ENCODE measurements at places on chromosomes 6 and 20.
A peak's percentile ranks its signal among the peaks of the same experiment; 100 is the strongest.

DNA sequence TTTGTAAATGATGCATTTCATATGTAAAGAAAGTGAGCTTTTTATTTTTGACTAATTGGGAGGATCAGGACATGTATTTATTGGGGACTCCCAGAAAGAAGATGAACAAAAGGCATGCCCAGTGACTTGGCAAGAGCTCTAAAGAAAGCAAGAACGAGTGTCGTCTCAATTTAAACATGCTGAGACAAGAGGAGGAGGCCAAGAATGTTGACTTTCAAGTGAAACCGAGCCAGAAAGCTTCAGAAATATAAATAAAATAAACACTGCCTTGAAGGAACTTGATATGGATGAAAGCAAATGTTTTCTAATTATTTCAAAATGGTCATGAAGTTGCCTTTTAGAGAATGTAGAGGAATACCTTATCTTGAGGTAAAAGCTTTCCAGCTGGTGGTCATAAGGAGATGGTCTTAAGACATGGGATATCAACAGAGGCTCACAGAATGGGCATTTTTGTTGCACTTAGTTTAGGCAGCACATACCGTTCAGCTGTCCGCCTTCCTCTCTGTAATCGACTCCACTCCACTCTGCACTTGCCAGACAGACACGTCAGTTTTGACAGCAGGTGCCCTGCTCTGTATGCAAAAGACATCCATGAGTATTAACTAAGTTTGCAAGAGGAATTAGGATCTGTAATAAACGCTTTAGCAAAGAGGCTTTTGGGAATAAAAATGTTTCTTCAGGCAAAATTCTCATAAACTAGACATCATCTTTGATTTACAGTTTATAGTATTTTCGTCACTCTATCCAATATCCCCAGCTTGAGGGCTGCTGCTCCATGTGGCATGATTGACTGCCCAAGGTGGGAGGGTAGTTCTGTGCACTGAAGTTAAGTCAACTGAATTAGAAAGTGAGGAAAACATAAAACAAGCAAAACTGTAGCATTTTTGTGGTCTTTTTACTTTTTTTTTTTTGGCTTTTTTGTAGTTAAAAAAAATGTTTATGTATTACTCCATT lies 613.1 kb downstream of the PKHD1 start:
- no peak for DNase-seq

GRCh38 chr6:157563611-157564284 lies 182.8 kb downstream of the ZDHHC14 start:
- DNase-seq: no peak

DNA sequence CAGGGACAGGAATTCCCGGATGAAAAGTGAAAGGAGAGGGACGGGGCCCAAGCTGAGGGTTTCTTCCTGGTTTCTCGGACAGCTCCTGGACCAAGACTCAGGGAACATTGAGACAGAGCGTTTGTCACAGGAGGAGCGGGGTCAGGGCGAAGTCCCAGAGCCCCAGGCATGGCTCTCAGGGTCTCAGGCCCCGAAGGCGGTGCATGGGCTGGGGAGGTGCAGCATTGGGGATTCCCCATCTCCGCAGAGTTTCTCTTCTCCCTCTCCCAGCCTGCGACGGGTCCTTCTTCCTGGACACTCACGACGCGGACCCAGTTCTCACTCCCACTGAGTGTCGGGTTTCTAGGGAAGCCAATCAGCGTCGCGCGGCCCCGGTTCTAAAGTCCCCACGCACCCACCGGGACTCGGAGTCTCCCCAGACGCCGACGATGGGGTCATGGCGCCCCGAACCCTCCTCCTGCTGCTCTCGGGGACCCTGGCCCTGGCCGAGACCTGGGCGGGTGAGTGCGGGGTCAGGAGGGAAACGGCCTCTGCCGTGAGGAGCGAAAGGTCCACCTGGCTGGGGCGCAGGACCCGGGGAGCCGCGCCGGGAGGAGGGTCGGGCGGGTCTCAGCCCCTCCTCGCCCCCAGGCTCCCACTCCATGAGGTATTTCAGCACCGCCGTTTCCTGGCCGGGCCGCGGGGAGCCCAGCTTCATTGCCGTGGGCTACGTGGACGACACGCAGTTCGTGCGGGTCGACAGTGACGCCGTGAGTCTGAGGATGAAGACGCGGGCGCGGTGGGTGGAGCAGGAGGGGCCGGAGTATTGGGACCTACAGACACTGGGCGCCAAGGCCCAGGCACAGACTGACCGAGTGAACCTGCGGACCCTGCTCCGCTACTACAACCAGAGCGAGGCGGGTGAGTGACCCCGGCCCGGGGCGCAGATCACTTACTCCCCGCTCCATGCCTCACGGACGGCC lies 54.6 kb upstream of the POLR1H start:
- DNase-seq: no peak

GRCh38 chr6:159788753-159789376 lies 537 bp downstream of the TCP1 start:
- DNase-seq: peak; percentile 49

DNA sequence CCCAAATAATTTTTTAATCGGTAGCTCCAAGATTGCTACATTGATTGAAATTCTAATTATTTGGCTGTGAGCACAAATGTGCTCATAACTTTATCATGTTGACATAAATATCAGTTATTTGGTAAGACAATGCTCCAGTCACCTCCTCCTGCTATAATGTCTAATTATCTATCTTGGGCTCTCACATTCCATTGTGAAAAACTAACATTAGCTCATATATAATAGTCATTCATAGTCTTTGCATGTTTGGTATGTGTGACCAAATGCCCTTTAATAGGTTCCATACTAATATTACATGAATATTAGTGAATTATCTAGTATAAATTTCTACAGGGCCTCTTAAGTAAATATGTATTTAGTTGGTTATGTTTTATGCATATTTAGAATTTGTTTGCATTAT lies 185.6 kb upstream of the MCHR2 start:
- no peak for DNase-seq

DNA sequence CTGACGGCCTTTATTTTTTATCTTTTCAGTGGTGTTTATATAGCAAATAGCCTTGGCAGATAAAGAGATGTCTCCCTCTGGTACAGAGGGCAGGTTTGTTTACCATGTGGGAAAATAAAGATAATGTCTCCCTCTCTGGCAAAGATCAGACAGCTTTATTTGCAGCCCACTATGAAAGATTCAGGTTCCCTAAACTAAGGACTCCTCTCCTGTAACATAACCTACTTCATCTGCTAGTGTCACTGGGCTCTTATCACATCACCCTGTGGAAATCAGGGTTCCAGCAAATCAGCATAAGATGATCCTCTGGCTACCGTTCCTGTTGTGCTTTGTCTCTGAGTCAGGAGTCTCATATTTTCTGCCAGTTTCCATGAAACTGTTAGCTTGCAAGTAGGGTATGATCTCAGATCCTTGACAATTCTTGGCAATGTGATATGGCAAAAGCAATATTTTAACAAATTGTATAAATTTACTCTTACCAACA lies 3.1 kb downstream of the FBXL4 start:
- DNase-seq: no peak

DNA sequence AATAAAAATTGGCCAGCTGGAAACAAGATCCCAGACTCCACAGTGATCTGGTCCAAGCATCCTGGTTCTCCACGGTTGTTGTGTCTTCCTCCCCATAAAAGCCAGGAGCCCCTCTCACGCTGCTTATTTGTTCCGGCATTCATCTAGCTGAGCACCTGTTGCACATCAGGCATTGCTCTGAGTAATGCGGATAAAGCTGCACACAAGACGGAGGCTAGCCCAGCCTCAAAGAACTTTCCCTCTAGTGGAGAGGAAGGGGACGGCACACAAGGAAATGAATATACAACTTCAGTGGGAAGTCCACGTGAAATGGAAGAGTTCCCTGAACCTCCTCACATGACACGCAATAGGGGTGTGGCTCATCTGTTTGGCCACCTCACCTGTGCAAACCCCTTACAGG lies 30.3 kb upstream of the NXT1 start:
- DNase-seq: no peak
